ENCODE measurements at places on chromosomes 3 and 15.
A peak's percentile ranks its signal among the peaks of the same experiment; 100 is the strongest.

- no peak for DNase-seq
Measured at GRCh38 chr3:198030726-198031125, 70.7 kb downstream of the LMLN start.

DNA sequence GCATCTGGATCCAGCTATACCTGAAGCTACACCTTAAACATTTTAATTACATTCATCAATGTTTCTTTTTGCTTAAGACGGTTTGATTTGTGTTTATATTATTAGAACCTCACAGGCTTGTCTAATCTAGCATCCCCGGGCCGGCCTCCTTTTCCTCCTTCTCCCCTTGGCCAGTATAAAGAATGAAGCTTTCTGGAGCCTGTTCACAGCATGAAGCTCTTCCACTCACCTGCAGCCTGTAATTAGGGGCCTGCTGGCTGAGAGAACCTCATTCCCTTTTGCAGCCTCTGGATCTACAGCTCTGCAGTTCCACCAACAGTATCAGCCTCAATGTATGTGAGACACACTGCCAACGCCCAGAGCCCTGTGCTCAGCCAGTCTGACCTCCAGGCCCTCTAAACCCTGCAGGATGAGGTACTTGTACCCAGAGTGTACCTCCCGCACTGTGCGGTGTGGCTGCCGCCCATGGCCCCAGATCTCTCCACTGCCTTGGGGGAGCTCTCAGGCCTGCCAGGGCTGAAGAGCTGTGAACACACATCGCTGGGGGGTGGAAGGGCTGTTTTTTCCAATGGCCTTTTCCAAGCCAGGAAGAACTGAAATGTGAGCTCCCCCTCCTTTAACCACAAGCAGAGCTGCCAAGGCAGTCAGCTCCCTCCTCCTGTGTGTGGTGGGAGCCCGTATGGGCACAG lies 114.7 kb upstream of the ALDH1A3 start:
- no peak for DNase-seq

GRCh38 chr15:25058080-25058785 lies 103.4 kb downstream of the SNRPN start:
- DNase-seq: no peak

- no peak for DNase-seq
Measured at GRCh38 chr3:49845694-49846093, 10.7 kb downstream of the TRAIP start.

DNA sequence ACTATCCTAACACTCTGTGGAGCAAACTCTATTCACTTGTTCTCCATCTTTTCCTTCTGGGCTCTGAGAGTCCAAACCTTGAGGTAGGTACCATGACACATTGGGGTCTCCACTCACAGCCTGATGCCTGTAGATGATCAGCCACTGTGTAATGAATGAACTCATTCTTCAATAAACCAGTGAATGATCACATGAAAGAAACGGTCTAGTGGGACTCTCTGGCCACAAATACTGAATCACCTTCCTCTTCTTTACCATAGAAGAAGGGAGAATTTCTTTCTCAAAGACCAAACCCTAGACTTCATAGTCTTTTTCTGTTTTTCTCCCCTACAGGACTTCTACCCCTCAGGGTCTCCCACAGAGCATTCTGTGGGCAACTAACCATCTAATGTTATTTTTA lies 20.5 kb upstream of the ABHD2 start:
- DNase-seq: no peak

GRCh38 chr15:66163553-66163952 lies 90.0 kb downstream of the MEGF11 start:
- no peak for DNase-seq

- DNase-seq: no peak
Measured at GRCh38 chr15:28974142-28974541, 88.4 kb downstream of the APBA2 start.

GRCh38 chr3:67906261-67906660 lies 251.8 kb upstream of the SUCLG2 start:
- no peak for DNase-seq

DNA sequence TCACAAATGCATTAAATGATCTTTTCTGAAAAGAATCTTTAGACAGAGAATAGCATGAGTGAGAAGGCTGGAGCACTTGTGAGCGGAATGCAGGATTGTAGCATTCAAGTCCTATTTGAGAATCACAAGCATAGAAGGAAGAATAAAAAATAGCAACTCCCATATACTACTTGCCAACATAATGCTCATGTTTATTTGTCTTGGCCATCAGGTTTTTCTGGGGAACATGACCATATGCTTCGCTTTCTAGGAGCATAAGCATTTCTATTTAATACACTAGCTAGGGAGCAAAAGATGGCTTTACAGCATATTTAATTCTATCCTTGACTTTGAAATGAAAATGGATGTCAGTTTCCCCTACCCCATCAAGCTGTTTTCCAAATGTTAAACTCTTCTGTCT lies 170.3 kb upstream of the MITF start:
- DNase-seq: no peak

GRCh38 chr3:39065197-39065596 lies 13.4 kb downstream of the WDR48 start:
- no peak for DNase-seq

DNA sequence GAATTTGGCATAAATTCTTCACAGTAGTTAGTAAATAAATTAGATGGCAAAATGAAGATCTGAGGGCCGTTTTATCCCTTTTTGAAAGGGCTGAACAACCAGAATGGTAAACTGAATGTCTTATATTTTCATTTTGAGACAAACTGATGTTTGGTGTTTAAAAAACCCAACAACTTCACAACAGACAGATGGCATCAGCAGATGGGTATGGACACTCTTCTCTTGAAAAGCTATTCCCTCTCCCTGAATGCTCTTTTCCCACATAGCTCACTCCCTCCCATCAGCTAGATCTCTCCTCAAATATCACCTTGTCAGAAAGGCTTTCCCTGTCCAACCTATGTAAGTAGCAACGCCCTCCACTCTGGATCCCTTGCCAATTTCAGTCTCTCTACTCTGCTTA lies 33.3 kb downstream of the EMC4 start:
- DNase-seq: no peak

- DNase-seq: no peak
Measured at GRCh38 chr3:34374521-34374920, 576.1 kb downstream of the PDCD6IP start.

GRCh38 chr3:125602752-125603649 lies 7.7 kb upstream of the OSBPL11 start:
- DNase-seq: no peak

- no peak for DNase-seq
Measured at GRCh38 chr3:43455233-43455632, 166.6 kb downstream of the ANO10 start.

- DNase-seq: no peak
Measured at GRCh38 chr15:83930392-83931212, 276.7 kb downstream of the ADAMTSL3 start.

DNA sequence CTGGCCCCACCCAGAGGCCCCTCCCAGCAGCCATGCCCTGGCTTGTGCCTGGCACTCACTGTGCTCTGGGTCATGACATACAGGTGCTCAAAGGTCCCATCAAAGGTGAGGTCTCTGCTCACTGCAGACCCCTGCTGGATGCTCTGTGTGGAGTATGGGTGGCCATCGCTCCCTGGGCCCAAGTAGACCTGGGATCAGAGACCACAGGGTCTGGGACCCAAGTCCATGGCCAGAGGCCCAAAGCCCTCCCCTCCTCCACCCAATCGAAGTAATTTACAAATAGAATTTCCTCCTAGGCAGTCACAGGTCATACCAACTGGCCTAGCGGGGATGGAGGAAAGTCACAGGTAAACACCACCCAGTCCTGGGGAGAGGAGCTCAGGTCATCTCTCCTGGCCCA lies 7.6 kb downstream of the PLXNB1 start:
- DNase-seq: no peak

GRCh38 chr3:64055076-64055475 lies 31.8 kb upstream of the PSMD6 start:
- no peak for DNase-seq

DNA sequence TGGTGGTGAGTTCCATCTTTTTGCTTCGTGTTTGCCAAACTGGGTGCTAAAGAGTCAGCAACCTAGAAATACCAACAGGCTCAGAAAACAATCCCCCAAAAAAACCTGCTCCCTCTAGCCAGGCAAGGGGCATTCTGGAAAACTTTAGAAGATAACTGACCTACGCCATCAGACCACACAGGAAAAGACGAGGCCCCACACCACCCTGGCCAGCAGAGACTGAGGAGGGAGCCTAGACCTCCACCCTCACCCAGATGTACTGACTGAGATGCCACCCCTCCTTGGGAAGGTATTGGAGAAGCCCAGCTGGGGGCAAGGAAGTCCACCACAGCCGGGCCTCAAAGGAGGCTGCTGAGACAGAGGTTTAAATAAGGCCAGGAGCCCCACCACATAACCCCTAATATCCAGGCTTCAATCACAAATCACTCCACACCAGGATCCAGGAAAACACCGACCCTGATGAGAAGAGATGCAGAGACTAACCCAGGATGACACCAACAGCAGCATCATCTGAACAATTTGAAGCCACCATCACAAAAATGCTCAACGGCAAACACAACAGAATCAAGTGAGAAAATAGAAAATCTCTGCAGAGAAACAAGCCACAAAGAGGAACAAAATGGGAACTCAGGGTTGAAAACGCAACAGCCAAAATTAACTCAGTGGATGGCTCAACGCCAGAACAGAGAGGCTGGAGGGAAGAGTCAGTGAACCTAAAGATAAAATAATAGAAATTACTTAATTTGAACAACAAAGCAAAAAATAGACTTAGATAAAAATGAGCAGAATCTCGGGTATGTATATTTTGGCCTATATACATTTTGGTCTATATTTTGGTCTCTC lies 61.0 kb downstream of the TPRA1 start:
- no peak for DNase-seq

DNA sequence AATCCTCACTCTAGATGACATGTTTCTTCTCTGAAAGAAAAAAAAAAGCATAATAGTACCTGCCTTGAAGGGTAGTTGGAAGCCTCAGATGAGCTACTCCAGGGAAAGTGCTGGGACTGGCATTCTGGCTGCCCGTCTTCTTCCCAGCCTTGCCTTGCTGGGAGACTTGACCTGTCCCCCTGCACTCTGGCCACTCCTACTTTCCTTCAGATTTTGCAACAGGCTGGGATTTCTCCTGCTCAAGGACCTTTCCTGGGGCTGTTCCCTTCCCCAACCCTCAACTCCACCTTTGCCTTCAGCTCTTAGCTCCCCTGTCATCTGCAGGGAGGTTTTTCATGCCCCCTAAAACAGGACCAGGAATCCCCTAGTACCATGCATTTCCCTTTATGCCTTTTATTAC lies 609.9 kb upstream of the CFAP20DC start:
- DNase-seq: no peak

DNA sequence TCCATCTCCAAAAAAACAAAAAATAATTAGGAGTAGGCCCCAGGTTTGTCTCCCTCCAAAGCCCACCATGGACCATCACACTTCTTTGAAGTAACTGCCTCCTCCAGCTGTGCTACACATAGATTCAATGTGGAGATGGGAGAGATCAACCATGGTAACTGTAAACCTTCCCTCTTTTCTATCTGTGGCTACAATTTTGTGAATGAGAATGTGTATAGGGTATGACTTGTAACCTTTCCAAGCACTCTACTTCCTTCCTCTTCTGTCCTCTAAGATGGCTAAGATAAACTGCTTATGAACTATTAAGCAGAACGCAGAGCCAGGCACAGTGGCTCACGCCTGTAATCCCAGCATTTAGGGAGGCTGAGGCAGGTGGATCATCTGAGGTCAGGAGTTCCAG lies 55.5 kb upstream of the ATP11B start:
- no peak for DNase-seq

- DNase-seq: no peak
Measured at GRCh38 chr3:197528190-197528589, 27.6 kb downstream of the BDH1 start.

GRCh38 chr3:5840056-5840455 lies 652.5 kb downstream of the EDEM1 start:
- DNase-seq: no peak

DNA sequence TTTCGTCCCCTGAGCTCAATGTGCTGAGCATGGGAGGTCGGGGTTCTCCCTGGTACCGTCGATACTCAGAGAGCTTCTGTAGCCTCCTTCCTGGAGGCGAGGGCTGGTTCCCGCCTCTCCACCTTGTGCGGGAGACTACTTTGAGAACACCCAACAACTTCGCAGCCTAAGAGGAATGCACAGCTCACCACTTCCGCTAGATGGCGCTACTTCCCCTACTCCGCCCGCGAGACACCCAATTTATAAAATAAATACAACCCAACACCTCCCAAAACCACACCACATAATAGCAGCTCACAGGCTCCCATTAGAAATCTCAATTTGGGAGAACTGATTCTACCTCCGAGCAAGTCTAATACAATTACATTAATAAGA lies 1.2 kb downstream of the RGMA start:
- DNase-seq: peak; percentile 66

- DNase-seq: no peak
Measured at GRCh38 chr3:171979081-171979480, 60.3 kb upstream of the FNDC3B start.

DNA sequence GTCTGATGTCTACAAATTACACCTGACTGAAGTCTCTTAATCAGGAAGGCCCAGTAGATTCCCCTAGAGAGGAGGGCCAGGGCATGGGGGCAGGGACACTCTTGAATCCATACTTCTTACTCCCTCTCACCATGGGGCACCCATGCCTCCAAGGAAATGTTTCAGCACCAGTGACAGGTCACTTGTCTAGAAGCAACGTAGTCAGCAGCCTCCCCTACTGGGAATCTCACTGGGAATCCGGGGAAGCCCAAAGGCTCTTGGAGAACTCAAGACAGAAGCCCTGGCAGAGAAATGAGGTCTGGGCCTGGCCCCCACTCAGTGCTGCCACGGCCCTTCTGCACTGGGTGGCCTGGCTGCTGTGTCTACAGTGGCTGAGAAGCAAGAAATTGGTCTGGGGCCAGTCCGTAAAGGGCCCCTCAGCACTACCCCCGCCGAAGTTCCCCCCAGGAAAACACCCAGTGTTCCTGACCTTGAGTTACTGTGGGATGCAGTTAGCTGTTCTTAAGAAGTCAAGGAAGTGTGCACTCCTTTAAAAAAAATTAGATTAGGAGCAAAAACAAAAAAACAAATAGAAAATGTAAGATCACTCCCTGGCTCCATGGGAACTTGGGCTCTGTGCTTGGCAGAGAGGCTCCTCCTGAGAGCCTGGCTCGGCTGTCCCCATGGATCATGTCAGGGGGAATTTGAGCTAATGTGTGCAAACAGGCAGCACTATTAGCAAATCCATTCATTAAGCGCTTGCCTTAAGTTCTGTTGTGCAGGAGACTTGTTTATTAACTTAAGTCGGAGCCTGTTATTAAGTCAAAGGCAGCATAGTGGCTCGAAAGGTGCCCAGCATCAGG lies 5.4 kb upstream of the LINGO1 start:
- DNase-seq: no peak

GRCh38 chr15:64694816-64695215 lies 80.6 kb downstream of the RBPMS2 start:
- no peak for DNase-seq

- DNase-seq: no peak
Measured at GRCh38 chr15:43762824-43763223, 13.9 kb downstream of the ELL3 start.

GRCh38 chr3:14905055-14905657 lies 42.2 kb upstream of the NR2C2 start:
- no peak for DNase-seq

All from NCI-H748 treated with DMSO at 0.1 percent for 48 hours (cell line).